Left colon (tissue), 2 donors: ENCODE measurements at places on chromosomes 7 and 10.

DNA sequence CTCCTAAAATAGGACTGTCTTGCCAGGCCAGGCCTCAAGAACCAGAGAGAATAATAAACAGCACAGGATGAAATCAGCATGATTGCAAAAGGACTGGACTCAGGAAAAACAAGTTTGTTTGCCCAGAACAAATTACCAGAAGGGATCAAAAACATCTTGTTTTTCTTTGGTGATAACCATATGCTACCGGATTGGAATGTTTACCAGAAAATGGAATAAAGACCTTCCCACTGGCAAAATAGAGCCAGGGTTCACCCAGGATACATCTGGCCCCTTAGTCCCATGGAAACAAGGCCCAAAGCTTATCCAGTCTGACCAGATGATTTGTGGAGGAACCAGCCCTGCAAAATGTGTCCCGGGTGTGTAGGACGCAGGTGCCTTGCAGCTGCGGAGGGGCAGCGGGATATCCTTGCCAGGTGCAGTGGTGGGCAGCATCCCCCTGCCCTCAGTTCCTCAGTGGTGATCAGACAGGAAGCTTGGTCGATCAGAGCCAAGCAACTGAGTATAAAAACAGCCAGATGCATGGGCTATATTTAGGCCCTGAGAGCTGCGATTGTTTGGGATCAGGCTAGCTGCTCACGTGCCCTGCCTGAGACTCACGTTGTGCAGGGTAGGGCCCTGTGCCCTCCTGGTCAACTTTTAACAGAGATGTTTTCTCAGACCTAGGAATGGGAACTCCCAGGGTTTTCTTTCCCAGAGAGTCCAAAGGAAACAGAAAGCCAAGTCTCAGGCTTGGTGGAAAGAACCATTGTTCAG lies 4.6 kb upstream of the ZNF22 start:
- DNase-seq, result peak; percentile 53

GRCh38 chr7:83574616-83575015 lies 74.3 kb downstream of the SEMA3E start:
- DNase-seq, result no peak

DNA sequence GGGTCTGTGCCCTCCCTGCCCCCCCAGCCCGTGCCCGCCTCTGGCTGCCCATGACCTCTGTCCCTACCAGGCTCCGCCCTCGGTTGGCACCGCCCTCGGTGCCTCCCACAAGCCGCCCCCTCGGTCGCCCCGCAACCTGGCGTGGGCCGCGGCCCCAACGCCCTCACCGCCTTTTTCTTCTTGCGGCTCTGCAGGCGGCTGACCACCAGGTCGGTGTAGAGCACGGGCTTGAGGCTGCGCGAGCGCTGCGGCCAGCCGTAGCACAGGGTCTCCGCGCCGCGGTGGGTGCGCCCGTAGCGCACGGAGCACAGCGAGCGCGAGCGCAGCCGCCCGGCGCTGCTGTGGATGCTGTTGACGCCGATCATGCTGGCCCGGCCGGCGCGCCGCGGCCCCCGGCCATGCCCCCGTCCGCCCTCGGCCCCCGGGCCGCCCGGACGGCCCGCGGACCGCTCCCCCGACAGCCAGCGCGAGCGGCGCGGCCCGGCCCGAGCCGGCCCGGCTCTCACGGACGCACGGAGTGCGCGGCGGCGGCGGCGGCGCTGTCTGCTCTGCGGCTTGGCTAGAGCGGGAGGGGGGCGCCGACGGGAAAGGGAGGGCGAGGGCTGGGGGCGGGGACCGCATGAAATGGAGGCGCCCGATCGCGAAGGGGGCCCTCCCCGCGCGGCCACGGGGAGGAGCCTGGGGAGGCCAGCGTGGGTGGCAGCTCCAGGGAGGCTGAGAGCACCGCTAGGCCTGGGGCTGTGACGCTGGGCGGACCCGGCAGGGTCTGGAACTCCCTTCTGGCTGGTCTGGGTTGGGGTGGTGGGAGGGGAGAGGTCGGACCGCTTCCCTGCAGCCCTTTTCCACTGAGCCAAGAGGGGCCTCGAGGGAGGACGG lies 9.6 kb downstream of the PSD start:
- peak; percentile 69 for DNase-seq

DNA sequence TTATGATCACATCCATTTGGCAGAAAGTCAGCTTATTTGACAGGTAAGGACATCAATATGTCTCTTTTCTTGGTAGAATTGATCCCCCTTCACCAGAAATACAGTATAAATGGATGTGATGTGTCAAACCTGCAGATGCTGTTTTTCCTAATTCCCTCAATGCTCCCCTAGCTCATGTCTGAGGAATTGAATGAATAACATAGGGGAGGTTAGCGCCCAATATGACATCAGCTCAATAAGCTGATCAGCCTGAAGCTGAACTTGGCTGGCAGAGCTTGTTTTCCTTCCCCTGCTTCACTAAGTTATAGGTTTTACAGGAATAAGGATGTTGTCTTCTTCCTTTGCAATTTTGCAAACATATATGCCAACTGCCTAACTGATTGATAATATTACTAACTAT lies 132.5 kb downstream of the REEP3 start:
- DNase-seq, result no peak

GRCh38 chr10:43404704-43405084 lies 4.3 kb downstream of the HNRNPF start:
- DNase-seq, result no peak
